ENCODE measurements at places on chromosomes 1 and 21. TPM values are rescaled to one million over a fixed set of nuclear protein-coding genes. Genes with fewer than 3 reads are reported as not detected.

The SLC30A7 gene
- 46.1 TPM for total RNA-seq

The LENEP gene
- 0.82 TPM for total RNA-seq

DNA sequence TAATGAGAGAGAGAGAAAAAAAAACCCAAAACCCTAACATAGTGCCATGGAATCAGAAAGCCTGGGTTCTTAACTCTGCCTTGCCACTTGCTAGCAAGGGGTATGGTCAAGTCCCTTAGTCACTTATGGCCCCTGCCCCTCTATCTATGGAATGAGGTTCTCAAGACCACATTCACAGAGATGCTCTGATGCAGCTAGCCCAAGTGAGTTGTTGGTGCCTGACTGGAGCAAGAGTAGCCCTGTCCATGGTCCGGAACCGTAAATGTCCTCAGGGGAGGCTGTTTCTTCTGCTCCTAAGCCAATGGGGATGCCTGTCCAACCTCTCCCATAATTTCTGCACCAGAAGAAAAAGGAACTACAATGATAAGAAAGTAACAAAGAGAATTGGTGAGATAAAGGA lies 56.8 kb downstream of the CSMD2 start:
- no peak for DNase-seq

GRCh38 chr1:196960854-196961253 lies 16.5 kb upstream of the CFHR5 start:
- DNase-seq = no peak

The MUTYH gene
- 22.1 TPM for total RNA-seq

DNA sequence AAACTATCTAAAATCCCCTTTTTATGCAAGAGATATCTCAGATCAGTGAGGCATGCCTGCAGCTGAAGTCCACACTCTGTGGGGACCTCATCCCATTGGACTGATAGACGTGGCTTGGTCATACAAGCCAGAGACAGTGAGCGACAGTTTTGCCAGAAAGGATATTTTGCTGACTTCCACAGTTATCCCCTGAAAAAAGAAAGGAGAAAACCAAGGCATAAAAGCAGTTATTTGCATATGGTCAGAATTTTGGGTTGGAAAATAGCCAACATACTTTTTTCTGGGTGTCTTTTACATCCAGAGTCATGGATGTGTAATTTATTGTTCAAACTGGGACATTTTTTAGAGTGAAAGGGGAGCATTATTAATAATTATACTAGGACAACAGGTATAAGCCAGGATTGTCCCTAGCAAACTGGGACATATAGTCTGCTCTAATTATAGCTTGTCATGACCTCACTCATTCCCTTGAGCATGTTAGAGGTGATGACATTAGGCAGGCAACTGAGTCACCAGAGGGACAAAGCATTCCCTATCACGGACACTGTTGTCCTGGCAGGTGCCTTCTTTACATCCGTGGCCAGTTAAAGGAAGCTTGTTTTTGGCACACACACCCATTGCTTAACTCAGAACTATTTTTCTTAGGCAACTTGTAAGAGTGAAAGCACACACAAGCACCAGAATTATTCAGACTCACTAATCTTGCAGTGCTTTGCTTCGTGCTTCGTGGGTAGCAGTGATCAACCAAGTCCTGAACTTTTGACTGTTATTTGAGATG lies 65.5 kb downstream of the PRRX1 start:
- DNase-seq = no peak

The OR2AK2 gene
- total RNA-seq = 0.33 TPM

DNA sequence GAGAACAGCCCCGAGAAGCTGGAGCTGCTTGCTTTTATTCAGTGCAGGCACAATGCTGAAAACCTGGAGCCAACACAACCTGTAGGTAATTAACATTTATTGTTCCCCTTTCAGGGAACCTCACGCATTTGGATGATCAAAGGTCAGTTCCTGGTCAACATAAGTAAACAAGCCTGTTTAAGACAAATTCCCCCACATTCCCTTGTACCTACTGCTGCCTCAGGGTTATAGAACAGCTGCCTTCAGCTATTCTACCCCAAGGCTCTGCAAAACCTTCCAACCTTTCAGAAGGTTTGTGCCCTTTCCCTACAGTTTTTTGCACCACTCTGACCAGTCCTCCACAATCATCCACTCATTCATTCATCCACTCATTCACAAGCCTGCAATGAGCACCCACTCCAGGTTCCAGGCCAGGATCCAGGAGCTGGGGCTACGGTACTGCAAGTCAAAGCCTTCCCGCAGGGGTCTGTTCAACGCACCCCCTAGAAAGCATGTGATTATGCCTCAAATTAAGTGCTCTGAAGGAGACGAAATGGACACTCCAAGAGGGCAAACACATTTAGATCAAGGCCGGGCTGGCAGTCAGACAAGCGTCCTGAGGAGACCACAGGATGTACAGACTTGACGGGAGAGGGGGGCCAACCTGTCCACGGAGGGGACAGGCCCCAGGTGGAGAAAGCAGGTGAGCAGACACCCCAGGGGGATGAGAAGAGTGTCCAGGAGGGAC lies 683.9 kb downstream of the MATN1 start:
- no peak for DNase-seq

DNA sequence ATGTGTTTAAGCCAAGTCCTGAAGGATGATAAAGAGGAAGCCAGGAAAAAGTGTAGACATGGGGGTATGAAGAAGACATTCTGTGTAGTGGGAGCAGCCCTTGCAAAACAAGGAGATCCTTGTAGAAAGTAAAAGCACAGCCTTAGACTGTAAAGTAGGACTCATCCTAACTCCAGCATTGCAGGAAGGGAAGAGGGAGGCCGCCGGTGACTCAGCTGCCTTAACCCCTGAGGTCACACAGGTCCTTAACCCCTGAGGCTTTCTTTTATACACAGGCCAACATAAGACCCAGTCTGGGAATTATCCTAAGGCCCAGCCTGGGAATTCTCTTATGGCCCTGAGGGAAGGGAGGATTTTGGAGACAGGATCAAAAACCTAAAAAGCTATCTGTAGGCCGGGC lies 18.0 kb downstream of the PGM1 start:
- no peak for DNase-seq

The HHIPL2 gene
- total RNA-seq = not detected

- DNase-seq = no peak
These were observed 71.4 kb downstream of the SLC44A5 start for GRCh38 chr1:75539230-75540116.

GRCh38 chr1:151980287-151981177 lies 13.1 kb downstream of the S100A10 start:
- DNase-seq = peak; percentile 67

DNA sequence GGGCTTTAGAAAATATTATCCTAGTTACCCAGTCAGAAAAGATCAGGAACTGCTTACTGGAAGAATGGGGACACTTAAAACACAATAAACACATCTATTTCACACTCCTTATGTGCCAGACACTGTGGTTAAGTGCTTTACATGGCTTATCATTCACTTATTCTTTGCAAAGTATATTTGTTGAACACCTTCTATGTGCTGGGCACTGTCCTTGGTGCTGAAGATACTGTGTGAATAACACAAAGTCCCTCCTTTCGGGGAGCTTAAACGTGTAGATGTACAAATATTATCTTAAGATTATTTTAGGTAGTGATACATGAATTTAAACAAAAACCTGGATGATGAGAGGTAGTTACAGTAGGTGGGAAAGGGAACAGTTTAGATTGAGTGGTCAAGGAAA lies 169.3 kb downstream of the ST6GALNAC5 start:
- DNase-seq = peak; percentile 41

- DNase-seq = no peak
These were observed 22.4 kb upstream of the SFPQ start for GRCh38 chr1:35215346-35215745.

DNA sequence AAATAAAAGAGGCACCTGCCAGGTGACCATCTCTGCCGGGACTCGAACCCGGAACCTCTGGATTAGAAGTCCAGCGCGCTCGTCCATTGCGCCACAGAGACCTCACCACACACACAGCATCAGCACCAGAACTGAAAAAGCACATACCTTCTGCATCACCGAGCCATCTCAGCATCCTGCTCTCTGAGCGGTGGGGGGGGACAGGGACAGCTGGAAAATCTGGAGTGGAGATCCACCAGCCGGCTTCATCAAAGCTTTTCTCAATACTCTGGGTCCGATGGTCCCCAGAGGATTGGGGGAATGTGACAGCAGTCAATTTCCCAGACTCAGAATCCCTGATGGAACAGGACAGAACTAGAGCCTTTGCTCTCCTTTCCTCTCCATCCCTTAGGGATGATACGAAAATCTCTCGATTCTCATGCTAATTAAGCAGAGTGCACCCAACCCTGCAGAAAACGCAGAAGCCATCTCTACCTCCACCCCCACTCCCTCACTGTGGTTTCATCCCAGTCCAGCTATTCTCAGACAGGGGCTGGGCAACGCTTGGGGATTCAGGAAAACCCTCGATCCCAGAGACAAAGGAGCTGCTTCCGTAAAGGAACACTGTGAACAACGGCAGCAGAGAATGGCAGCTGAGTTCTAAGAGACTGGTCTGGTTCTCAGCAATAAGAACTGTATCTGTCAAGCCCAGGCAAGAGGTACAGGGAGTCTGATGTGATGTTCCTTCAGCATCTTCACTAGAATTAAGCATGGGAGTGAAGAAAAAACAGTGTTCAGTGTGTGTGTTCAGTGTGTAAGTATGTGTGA lies 29.6 kb upstream of the CADM3 start:
- peak; percentile 85 for DNase-seq

GRCh38 chr1:100785470-100786052 lies 66.0 kb downstream of the VCAM1 start:
- DNase-seq = no peak

- no peak for DNase-seq
These were observed 39.8 kb downstream of the FOXD2 start for GRCh38 chr1:47477595-47478080.

- DNase-seq = peak; percentile 4
These were observed 182.0 kb upstream of the C1orf87 start for GRCh38 chr1:60255565-60255964.

The PTAFR gene
- total RNA-seq = 5.6 TPM

Measured in mammary epithelial cell (primary cell).